ENCODE measurements at places on chromosomes 5 and 9. TPM values are rescaled to one million over a fixed set of nuclear protein-coding genes. Genes with fewer than 3 reads are reported as not detected.

GRCh38 chr5:67353500-67354450 lies 157.2 kb upstream of the CD180 start:
- DNase-seq: no peak

DNA sequence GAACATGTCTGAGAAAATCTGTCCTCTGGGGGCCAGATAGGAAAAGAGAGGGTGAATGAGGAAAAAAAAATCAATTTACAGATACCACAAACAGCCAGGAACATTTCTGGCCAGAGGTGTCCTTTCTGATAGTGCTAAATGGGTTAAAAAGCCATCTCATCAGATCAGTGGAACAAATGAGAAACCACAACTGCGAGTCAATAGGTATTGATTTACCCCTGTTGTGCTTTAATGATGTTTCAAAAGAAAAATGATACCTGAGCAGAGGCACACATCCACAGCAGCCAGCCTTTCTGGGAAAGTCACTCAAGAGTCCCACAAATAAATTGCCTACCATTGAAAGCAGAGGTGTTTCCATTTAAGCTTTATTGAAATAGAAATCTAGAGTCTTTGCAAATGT lies 79.3 kb upstream of the PTGER4 start:
- DNase-seq: no peak

GRCh38 chr5:33227247-33227646 lies 213.5 kb upstream of the TARS1 start:
- DNase-seq: no peak

- DNase-seq: no peak
Measured at GRCh38 chr5:66209350-66209749, 65.2 kb downstream of the SREK1 start.

Gene IFNA2
- total RNA-seq: not detected

DNA sequence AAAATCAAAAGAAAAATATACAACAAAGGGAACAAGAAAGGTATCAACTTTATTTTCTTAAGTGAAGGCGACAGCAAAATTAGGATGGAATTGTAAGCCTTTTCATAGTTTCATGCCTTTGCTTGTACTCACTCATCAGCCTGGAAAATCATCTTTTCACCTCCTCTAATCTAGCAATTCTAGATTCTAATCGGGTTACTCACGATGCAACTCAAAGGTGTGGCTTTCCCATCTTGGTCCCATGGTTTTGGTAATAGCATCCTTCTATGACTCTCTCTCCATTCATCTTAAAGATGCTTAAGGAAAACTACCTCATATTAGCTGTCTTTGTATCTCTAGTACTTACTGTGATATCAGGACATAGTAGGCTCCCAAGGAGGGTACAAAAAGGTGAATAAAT lies 30.5 kb downstream of the DNAH5 start:
- no peak for DNase-seq

Gene PCDHGA9
- total RNA-seq: 0.09 TPM

Gene NIM1K
- total RNA-seq: 0.40 TPM

DNA sequence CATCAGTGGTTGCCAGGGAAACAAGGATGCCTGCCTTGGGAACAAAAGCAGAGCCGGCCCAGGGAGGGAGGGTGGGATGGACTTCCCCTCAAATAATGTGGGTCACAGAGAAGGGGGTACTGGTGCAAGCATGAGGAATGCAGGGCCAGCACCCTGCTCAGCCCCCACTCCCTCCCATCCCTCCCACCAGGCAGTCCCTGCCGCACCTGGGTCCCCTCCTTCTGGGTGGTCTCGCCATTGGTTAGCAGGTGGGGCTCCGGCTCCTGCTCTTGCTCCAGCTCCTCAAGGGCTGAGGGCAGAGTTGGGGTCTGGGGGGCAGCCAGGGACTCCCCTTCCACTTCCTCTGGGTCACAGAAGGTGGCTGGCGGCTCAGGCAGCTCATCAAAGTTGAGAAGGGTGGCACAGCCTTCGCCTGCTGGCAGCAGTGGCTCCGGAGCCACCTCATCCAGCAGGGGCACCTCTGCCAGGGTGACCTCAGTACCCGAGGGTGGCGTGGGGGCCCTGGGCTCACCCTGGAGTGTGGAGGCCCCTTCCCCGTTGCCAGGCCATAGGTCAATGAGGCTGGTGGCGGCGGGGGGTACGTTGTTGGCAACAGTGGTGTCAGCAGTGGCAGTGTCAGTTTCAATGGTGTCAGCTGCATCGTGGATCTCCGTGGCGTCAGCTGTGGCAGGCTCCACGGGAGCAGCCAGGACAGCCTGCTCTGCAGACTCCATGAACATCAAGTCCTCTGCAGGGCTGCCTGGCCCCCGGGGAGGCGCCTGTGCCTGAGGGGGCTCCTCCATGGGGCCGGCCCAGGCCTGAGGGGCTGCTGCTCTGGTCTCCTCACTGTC lies 11.5 kb downstream of the PRR7 start:
- DNase-seq: no peak

GRCh38 chr9:115591584-115591984 lies 473.6 kb upstream of the TNC start:
- no peak for DNase-seq

Gene RNF208
- total RNA-seq: 3.3 TPM

Gene ZDHHC11B
- 0.55 TPM for total RNA-seq

- DNase-seq: no peak
Measured at GRCh38 chr9:20197976-20198685, 409.3 kb upstream of the SLC24A2 start.

- DNase-seq: no peak
Measured at GRCh38 chr5:177301503-177302165, 1.9 kb downstream of the RAB24 start.

DNA sequence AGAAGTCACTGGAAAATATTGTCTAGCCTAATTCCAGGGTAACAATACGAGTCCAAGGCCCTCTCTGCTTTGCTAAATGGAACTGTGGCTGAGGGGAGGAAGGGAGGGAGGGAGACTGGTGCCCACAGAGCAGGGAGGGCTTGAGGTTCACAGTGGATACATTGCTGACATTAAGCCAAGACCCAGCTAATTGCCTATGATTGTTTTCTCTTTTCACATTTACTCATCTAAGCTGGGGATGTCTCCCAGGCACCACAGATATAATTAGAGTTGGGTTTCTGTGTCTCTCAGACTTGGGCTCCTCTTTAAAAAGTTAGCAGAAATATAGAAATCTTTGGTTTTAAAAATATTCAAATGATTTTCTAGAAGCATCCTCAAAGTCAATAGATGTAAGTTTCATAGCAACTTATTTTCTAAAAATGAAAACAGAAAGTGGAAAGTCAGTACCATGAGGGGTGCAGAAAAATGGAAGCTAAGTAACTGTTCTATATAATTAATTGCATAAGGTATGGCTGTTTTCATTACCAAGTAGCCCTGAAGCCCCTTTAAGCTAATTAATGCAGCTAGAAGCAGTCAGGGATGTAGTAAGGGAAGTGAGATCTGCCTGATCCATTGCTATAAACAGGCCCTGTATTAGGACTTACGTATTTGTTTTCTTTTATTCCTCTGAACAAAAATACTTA lies 259.8 kb downstream of the NDUFS4 start:
- no peak for DNase-seq

DNA sequence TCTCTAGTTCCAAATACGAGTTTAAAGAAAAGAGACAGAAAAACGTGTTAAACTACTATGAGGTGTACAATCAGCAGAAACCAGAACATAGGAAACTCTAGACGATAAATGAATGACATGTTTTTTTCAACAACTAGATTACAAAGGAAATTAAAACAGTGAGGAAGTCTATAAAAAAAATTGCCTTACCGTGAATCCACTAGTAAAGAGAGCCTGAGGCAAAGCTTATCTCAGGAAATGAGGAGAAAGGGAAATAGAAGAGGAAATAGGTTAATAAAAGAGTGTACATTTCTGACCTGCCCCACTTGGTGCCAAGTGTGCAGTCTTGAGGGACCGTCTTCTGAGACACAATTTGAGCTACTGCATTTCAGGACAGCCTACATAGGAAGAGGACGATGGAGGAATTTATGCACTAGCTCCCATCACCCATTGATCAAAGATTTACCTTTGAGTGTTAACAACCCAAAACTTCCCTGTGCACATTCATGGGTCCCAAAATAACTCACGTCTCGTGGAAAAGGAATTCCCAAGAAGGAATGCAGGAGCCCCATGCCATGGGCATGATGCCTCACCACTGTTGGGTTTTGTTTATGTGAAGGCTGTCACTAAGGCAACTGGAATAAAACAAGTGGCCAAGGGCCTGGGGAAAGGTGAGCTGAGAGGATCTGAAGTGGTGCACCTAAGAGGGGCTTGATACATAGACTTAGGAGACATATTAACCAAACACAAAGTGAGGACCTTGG lies 53.6 kb upstream of the SLC1A3 start:
- DNase-seq: no peak

Gene BNC2
- not detected for total RNA-seq

GRCh38 chr5:6435356-6435755 lies 13.3 kb upstream of the UBE2QL1 start:
- DNase-seq: no peak

- DNase-seq: no peak
Measured at GRCh38 chr5:160511280-160511929, 89.8 kb downstream of the PTTG1 start.

- peak; percentile 77 for DNase-seq
Measured at GRCh38 chr9:85741095-85741874, 469 bp downstream of the AGTPBP1 start.

DNA sequence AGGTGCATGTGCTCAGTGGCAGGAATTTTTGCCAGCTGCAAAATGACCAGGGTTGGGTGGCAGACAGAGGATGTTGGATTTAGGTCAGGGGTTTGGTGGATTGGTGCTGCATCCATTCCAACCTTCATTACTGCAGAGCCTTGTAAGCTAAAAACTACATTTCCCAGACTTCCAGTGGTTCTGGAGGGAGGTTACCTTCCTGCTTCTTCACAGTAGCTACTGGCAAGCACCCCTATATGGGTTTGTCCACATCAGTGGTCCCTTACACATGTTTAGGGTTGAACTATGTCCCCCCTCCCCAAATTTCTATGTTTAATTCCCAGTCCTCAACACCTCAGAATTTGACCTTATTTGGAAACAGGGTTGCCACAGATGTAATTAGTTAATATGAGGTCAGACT lies 20.7 kb upstream of the IL17B start:
- DNase-seq: no peak

DNA sequence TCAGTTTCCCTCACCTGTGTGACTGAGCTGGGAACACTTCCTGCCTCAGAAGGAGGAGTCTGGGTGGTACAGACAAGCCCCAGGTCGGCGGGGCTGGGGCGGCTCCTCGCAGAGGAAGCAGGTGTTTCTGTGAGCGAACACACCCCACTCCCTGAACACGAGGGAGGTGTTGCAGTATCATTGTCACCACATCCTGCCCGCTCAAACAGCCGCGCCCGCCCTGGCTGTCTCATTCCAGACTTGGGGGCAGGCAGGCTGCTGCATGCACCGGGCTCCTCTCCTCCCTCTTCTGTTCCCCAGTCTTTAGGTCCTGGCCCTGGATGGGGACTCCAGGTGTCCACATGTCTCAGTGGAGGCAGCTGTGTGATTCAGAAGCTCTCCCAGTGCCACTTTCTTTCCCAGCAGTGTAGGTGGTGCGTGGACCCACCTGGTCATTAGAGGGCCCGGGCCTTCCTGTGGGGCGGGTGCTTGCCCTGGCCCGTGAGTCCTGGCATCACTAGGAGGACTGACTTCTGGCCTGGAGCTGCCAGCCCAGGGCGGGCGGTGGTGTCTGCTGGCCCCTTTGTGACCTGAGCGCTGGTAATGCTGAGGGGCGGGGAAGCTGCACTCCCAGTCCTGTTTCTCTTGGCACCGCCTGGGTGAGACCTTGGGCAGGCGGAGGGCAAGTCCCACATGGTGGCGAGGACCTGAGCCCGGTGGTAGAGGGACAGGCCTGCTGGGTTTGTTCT lies 18.3 kb upstream of the PHYHD1 start:
- peak; percentile 77 for DNase-seq

- DNase-seq: no peak
Measured at GRCh38 chr5:139058121-139058520, 140.0 kb downstream of the SIL1 start.

DNA sequence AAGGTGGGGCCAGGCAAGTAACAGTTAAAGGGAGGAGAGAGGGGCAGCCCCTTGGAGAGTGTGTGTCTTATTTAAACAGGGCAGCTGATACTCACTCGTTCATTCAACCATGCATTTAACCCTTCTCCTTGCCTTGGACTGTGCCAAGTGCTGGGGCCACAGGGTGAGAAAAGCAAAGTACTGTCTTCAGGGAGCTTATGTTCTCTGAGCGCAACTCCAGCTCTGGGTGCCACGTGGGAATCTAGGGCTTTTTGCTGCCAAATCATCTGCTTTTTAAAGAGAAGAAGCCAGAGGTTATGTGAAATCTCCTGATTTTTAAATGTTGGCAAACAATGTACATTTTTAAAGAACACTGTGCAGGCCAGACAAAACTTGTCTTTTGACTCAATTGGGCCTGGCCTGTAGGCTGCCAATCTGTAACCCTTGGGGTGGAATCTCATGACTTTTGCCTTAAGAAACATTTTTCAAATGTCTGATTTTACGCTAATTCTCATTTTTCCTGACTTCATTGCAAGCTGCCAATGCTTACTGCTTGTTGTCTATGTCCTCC lies 157.8 kb downstream of the NTRK2 start:
- no peak for DNase-seq

Measured in CD8-positive, alpha-beta memory T cell (primary cell).